ENCODE measurements at places on chromosomes 5 and 9.
A peak's percentile ranks its signal among the peaks of the same experiment; 100 is the strongest.

DNA sequence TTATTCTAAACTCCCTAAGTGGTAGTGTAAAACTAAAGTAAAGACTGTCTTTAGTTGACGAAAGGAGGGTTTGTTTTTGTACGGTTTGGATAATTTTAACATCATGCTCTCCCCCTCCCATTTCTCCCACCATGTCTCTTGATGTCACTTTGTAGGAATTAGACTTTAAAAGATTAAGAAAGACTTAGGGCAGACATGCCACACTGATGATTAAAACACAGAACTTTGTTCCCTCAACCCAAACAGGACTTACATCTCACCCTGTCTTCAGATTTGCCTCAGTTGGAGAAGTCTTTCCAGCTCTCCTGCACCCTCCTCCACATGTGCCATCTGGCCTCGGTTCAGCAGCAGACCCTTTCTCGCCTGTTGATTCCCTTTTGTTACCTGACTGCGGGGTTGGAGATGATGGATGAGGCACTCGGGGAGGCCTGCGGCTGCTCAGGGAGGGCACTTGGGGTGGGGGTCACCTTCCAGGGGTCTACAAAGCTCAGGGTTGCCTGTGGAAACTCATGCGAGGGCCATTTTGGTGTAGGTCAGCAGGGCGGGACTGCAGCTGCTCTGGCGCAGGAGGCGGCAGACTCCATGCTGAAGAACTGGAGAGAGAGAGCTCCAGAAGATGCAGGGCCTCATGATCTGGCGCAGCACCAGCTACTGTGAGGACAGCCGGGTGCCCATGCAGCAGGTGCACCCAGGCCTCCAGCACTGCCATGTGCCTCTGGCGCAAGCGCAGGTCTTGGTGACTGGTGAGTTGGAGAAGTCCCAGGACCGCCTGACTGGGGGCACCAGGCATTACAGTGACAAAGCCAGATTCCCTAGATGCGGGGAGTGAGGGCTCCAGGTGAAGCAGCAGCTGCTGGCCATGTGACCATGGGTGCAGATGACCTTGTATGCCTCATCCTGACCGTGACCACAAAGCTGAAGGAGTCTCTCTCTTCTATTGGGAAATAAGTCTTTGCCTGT, 24.5 kb upstream of the EXOC3 start:
- no peak for DNase-seq

GRCh38 chr5:1040571-1040970, 32.0 kb downstream of the NKD2 start:
- DNase-seq = no peak

DNA sequence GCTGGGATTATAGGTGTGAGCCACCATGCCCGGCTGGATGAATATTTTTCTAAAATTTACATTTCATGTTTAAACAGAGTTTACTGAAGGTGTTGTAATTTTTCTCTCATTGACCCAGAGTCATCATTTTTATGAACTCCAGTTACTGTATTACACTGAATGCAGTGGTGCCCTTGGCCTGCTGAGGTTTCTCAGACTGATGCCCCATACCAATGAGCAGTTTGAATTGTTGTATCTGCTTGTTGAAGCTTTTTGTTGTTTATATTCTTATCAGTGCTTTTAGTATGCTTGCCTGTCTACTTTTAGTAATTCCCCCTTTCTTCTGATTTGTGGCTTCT, 29.9 kb downstream of the NFX1 start:
- DNase-seq = no peak

GRCh38 chr9:109320742-109321448, at the start of gene EPB41L4B:
TSS of gene EPB41L4B (minus strand) at chr9:109321059. CDS start at chr9:109320446, 613 bp downstream.
- peak; percentile 87 for DNase-seq

DNA sequence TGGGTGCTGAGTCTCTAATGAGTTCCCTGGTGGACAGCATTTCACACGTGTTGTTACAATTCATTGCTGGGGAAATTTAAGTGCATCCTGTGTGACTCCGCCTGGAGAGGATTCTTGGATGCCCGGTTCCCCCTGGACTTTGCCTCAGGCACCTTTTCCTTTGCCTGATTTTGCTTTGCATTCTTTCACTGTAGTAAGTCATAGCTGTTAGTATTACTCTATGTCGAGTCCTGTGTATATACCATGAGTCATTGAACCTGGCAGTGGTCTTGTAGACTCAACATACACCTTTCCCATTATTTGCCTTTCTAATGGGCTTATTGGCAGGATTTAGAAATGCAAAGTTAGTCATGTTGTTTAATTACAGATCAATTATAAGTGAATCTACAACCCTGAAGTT, 81.9 kb upstream of the DHFR start:
- no peak for DNase-seq

- DNase-seq = no peak
Measured at GRCh38 chr9:126633881-126634558, 20.3 kb downstream of the LMX1B start.

- DNase-seq = no peak
Measured at GRCh38 chr5:139904566-139904815, 108.9 kb downstream of the PSD2 start.

- DNase-seq = no peak
Measured at GRCh38 chr5:56386046-56386445, 152.9 kb upstream of the ANKRD55 start.

- no peak for DNase-seq
Measured at GRCh38 chr5:177368869-177369644, 11.3 kb downstream of the RGS14 start.

GRCh38 chr5:133469252-133469651, 143.1 kb downstream of the FSTL4 start:
- DNase-seq = no peak

GRCh38 chr9:93673021-93673838, 96.8 kb downstream of the PHF2 start:
- DNase-seq = no peak

DNA sequence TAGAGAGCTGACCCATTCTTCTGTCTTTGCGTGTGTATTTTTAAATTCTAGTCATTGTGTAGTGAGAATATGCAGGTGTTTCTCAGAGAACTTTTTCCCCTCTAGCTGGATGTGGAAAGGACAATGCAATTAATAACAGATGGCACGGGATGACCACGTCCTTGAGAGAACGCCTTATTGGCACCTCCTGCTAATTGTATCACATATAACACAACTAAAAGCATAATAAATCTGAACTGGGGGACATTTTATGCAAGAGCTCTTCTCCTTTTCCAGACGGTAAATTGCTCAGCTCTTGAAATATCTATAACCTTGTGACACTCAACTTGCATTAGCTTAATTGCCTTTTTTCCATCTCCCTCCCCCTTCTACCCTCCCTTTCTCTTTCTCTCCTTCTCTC, 62.9 kb upstream of the IZUMO3 start:
- DNase-seq = no peak

DNA sequence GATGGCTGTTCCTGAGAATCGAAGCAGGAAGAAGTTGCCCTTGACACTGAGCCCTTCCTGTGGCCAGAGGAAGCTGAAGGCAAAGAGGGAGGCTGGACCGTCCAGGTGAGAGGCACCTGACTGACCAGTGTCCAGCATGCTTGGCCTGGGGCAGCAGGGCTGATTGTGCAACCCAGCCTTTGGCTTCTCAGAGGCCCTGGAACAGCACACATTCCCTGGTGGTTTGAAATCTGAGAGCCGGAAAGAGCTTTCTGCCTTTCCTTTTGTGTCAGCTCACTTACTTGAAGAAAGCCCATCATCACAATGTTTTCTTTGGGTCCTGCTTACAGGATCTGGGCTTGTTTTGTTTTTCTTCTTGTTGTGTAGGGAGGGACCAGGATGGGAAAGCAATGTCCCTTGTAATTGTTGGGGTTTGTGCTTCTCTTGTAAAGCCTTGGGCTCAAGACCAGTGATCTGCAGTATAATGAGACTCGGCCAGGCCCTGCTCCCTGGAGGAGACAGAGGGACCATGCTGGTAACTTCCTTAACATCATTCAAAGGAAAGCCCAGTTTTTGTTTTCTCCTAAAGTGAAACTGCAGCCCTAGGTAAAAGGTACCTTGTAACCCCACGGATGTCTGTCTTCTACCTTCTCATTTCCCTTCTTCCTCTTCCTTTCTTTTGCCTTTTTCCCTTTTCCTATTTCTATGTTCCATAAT, 213.7 kb downstream of the NXNL2 start:
- no peak for DNase-seq

DNA sequence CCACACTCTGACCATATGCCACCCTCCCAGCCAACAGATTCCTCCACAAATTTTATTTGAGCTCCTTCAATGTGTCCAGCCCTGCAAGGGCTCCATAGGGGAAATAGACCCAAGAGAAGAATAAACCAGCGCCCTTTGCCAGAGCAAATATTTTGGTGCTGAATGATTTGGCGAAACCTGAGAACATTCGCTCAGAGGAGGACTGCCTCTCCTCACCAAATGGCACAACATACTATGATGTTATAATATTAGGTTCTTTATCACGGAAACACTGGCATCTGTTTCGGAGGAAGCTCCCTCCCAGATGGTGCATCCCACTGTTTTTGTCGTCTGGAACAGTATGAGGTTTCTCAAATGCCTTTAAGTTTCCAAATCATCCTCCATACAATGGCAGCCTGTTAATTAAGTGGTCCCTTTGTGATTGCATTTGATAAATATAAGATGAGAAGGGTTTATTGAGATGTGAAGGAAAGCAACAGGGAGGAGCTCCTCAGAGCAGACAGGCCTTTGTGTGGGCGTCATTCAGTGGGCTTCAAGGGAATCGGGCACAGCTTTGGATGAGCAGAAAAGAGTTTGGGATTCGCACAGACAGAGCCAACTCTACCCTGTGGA, 139.1 kb upstream of the ADRA1B start:
- no peak for DNase-seq

DNA sequence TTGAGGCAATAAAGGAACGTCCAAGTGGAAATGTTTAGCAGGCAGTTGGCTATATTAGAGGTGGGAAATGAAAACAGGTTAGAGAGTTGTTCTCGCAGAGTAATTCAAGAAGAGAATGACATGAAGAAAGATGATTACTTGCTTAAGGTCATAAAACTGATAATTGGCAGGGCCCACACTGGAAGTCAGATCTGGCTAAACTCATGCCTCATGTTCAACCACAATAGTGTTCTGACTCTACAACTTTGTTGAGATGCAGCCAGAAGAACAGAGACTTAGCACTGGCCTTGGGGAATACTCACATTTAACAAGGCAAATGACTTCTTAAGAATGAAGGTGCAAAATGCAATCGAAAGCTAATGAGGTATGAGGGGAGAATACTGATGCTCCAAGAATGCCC, 27.2 kb upstream of the TNFSF8 start:
- DNase-seq = no peak

GRCh38 chr9:96459268-96460007, 9.5 kb downstream of the HABP4 start:
- DNase-seq = peak; percentile 5

GRCh38 chr5:103014983-103015382, 105.0 kb downstream of the GIN1 start:
- no peak for DNase-seq

GRCh38 chr9:73202980-73203379, 51.3 kb downstream of the ANXA1 start:
- no peak for DNase-seq

- no peak for DNase-seq
Measured at GRCh38 chr9:130501639-130502038, 56.9 kb downstream of the ASS1 start.

- no peak for DNase-seq
Measured at GRCh38 chr9:127022913-127023660, 99.3 kb downstream of the ANGPTL2 start.

GRCh38 chr9:112315331-112316257, 17.8 kb downstream of the PTBP3 start:
- no peak for DNase-seq

DNA sequence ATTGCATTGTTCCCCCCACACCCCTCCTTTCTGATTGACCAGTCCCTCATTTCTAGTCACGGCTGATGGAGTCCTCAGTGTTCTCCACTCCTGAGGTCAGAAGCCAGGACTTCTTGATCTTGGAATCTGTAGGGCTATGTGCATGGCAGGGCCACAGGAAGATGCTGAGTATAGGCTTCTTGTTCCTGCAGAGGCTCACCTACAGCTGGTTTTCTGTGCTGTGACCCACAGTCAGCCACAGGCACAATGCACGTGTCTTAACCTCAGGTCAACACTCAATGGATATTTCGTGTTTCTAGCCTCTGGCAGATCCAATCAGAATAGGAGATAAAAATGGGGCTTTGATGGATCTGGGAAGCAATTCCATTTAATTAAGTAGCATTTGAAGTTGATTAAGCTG, 14.3 kb upstream of the CXCL14 start:
- DNase-seq = no peak

DNA sequence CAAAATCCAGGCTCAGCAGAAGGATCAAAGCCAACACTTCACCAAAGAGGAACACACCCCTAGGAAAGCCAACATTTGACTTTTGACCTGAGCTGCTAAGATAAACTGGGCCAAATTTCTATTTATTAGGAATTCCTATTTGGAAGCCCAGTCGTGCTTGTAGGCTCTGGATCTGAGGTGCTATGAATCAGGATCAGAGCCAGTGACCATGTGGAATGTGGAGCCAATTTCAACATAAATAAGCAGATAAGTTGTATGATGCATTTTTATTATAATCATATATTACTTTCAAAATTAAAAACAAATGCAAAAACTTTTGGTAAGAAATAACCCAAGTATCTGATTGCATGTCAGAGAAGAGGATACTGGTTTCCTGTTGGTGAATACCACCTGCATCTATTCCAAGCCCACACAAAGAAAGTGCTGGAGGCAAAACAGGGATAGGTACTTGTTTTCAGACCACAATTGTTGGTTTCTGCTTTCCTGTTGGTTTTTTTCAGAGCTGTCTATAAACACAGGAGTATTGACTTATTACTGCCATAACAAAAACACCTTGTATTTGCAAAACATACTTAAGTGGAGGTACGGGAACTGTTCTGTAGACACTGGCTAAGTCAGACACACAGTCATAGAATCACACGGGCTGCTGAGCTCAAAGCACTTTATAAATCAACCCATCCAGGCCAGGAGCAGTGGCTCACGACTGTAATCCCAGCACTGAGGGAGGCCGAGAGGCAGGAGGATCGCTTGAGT, 52.8 kb downstream of the ARL15 start:
- no peak for DNase-seq

- no peak for DNase-seq
Measured at GRCh38 chr5:146588331-146589027, 72.5 kb upstream of the GPR151 start.

DNA sequence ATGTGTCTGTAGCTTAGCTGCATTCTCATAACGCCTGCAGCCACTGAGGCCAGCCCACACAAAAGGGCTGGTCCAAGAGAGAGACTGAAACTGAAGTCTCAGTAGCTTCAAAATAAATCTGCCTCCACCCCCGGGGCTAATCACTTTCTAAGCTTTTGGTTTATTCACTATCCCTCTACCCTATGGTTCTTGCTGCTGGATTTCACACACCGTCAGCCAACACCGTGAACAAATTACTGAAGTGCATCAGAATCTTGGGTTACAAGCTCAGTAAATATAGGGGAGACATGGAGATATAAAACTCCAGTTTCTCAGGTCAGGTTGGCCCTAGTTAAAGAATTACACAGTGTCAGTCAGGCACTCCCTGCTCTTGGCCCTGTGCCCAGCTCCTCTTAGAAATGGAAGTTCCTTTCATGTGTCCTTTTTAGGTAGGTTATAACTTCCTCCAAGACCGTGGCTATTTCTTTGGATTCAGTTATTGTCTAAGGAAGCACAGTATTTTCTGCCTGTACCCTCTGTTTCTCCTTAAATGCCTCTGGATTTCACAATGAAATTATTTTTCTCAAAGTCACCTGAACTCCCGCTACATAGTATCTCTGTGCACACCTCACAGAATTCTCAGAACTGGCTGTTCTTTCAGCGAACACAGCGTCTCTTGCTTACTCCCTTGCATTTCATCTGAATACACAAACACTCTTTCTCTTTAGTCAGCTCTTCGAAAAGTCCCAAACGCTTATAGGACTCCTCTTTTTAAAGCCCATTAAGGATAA, 112.5 kb downstream of the FAM174A start:
- peak; percentile 86 for DNase-seq

- DNase-seq = no peak
Measured at GRCh38 chr5:143495110-143495509, 91.6 kb upstream of the NR3C1 start.
